ENCODE measurements at places on chromosomes 5 and 9. TPM values are rescaled to one million over a fixed set of nuclear protein-coding genes. Genes with fewer than 3 reads are reported as not detected.

MYMK gene
- total RNA-seq, result not detected

OR1J2 gene
- total RNA-seq, result not detected

RNF180 gene
- total RNA-seq, result 5.6 TPM

LHX2 gene
- total RNA-seq, result not detected

PPP3R2 gene
- not detected for total RNA-seq

EPB41L4A gene
- 17.9 TPM for total RNA-seq

ANKS6 gene
- total RNA-seq, result 22.3 TPM

TENT4A gene
- 33.5 TPM for total RNA-seq

MAP1B gene
- 263 TPM for total RNA-seq

PCA3 gene
- total RNA-seq, result 0.32 TPM

TSSK1B gene
- total RNA-seq, result not detected

MARVELD2 gene
- 7.1 TPM for total RNA-seq

ANKRD31 gene
- total RNA-seq, result not detected

FKBP15 gene
- total RNA-seq, result 24.6 TPM

NIPAL4 gene
- total RNA-seq, result not detected

IRF1 gene
- total RNA-seq, result 17.7 TPM

CARD6 gene
- 21.1 TPM for total RNA-seq

OLFML2A gene
- total RNA-seq, result 1.1 TPM

HSPB3 gene
- total RNA-seq, result not detected

SPINK13 gene
- not detected for total RNA-seq

CNTNAP3B gene
- total RNA-seq, result 80.4 TPM

CPLANE1 gene
- total RNA-seq, result 16.9 TPM

PCDHGA7 gene
- total RNA-seq, result 1.5 TPM

C5orf52 gene
- not detected for total RNA-seq

CORO2A gene
- total RNA-seq, result 0.30 TPM

ZFP2 gene
- 0.75 TPM for total RNA-seq

FAM78A gene
- 26.6 TPM for total RNA-seq

WNT8A gene
- total RNA-seq, result not detected

WDR36 gene
- 33.8 TPM for total RNA-seq

GHR gene
- 0.27 TPM for total RNA-seq

IFNA2 gene
- total RNA-seq, result not detected

GPX3 gene
- 3.5 TPM for total RNA-seq

PCDHGB2 gene
- 1.9 TPM for total RNA-seq

EQTN gene
- not detected for total RNA-seq

PTGR1 gene
- 79.1 TPM for total RNA-seq

NR2F1 gene
- total RNA-seq, result 23.9 TPM

PHF24 gene
- total RNA-seq, result not detected

C9orf50 gene
- total RNA-seq, result not detected

PAEP gene
- total RNA-seq, result not detected

FBXO10 gene
- 13.8 TPM for total RNA-seq
